ENCODE measurements at places on chromosomes 2 and 18. TPM values are rescaled to one million over a fixed set of nuclear protein-coding genes. Genes with fewer than 3 reads are reported as not detected.

- no peaks in the 10 kb centered on the region for H3K36me3 ChIP-seq
- peaks cover 3% of the 10 kb centered on the region for H3K4me1 ChIP-seq
- no peak for DNase-seq
- H3K27ac ChIP-seq, result no peak overlapping the region
- no peak overlapping the region for H3K4me3 ChIP-seq
- H3K27me3 ChIP-seq, result no peaks in the 10 kb centered on the region
These were observed 73.8 kb downstream of the VWC2L start for GRCh38 chr2:214484701-214485100.

DNA sequence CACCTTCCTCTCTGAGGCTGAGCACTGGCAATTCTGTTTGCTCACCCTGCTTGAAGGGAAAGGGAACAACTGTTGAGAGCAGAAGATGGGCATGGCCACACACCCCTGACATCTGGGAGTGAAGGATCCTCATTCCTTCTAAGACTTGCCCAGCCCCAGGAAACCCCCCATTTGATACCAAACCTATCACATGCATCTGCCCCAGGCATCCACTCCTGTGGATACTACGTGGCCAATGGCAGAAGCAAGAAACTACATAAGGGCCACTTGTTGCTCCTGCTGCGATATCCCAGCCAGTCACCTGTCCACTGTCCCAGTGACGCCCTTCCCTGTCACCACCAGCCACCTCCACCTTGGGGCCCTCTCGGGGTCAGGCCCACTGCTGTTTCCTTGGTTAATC is 185.2 kb downstream of the SMAD2 start:
- H3K36me3 ChIP-seq, result no peaks in the 10 kb centered on the region
- no peak for DNase-seq
- no peak overlapping the region for H3K27ac ChIP-seq
- H3K4me1 ChIP-seq, result peaks cover 5% of the 10 kb centered on the region

DNA sequence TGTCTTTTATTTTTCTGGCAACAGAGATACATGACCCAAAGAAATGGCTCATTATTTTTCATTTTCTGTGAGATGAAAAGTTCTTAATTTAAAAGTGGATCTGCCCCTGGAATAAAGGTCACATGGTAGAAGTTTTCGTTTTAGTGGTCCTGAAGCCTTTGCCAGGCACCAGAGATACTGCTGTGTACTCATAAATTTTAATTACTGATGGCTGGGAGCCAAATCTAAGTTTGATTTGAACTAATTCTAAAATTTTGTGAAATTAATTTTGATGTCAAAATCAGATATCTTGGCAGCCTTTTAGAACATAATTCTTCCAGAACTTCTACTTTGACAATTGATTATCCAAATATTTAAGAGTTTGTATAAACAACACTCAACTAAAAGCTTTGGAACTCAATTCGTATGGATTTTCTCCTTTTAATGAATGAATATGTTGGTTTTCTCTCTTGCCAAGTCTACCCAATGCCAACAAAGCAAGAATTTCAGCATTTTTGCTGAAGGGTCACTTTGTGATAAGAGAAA is 128.5 kb upstream of the SP5 start:
- no peak overlapping the region for H3K4me3 ChIP-seq
- no peak overlapping the region for H3K27ac ChIP-seq
- H3K27me3 ChIP-seq, result peaks cover 2% of the 10 kb centered on the region

DNA sequence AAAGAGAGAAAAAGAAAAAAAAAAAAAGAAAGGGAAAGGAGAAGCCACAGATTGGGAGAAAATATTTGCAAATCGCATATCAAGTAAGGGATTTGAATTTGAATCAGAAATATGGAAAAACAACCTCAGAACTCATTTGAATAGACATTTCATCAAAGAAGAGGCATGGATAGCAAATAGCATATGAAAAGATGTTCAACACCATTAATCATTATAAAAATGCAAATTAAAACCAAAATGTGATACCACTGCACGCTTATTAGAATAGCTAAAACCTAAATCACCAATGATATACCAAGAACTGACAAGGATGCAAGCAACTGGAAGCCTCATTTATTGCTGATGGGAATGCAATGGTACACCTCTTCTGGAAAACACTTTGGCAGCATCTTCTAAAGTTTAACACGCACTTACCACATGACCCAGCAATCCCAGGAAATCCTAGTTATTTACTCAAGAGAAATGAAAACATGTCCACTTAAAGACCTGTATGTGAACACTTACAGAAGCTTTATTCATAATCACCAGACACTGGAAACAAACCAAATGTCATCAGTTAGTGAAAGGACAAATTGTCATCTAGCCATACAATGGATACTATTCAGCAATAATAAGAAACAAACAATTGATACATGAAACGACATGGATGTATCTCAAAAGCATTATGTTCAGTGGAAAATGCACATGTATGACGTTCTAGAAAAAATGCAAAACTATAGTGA is 10.3 kb downstream of the DNER start:
- H3K27me3 ChIP-seq, result peaks cover 1% of the 10 kb centered on the region
- no peak overlapping the region for H3K4me3 ChIP-seq
- DNase-seq, result no peak

- no peaks in the 10 kb centered on the region for H3K27me3 ChIP-seq
- peaks cover 11% of the 10 kb centered on the region for H3K36me3 ChIP-seq
- peaks cover 10% of the 10 kb centered on the region for H3K4me1 ChIP-seq
- H3K4me3 ChIP-seq, result no peak overlapping the region
- H3K27ac ChIP-seq, result no peak overlapping the region
These were observed 8.5 kb downstream of the CEP76 start for GRCh38 chr18:12694032-12694431.

DNA sequence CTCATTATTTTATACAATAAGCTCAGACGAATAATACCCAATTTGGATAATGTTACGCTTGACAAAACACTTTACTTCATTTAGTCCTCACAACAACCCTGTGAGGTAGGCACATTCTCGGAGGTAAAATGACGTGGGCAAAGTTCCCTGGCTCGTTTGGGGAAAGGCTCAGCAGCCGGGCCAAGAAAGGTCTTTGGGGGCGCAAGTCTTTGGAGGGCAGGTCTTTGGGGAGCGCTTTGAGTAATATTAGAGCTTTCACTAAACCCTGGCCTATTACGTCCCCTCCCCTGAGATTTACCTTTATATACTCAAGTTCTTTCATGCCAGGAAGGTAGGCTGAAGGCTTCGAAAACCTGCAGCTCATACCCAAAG is 427 bp downstream of the RBKS start:
- H3K36me3 ChIP-seq, result no peaks in the 10 kb centered on the region
- H3K27me3 ChIP-seq, result peaks cover 2% of the 10 kb centered on the region
- peak overlapping the region; percentile 98 for H3K4me3 ChIP-seq

GRCh38 chr18:28602391-28602790 is 425.5 kb upstream of the CDH2 start:
- H3K27ac ChIP-seq, result no peak overlapping the region
- no peaks in the 10 kb centered on the region for H3K27me3 ChIP-seq
- H3K4me1 ChIP-seq, result no peaks in the 10 kb centered on the region
- DNase-seq, result no peak

GRCh38 chr2:218832520-218832919 is 917 bp upstream of the PRKAG3 start:
- H3K4me1 ChIP-seq, result peaks cover 16% of the 10 kb centered on the region
- no peak for DNase-seq
- H3K27me3 ChIP-seq, result peaks cover 4% of the 10 kb centered on the region
- H3K36me3 ChIP-seq, result peaks cover 3% of the 10 kb centered on the region
- no peak overlapping the region for H3K4me3 ChIP-seq

GRCh38 chr2:240360645-240361475 is 74.6 kb upstream of the GPC1 start:
- H3K36me3 ChIP-seq, result peaks cover 8% of the 10 kb centered on the region
- H3K27me3 ChIP-seq, result peaks cover 10% of the 10 kb centered on the region
- no peak overlapping the region for H3K27ac ChIP-seq

- H3K4me1 ChIP-seq, result no peaks in the 10 kb centered on the region
- peak overlapping the region; percentile 79 for H3K4me3 ChIP-seq
- no peak overlapping the region for H3K27ac ChIP-seq
- H3K27me3 ChIP-seq, result peaks cover 4% of the 10 kb centered on the region
- no peak for DNase-seq
These were observed 644.3 kb downstream of the CBLN2 start for GRCh38 chr18:71899707-71900472.

DNA sequence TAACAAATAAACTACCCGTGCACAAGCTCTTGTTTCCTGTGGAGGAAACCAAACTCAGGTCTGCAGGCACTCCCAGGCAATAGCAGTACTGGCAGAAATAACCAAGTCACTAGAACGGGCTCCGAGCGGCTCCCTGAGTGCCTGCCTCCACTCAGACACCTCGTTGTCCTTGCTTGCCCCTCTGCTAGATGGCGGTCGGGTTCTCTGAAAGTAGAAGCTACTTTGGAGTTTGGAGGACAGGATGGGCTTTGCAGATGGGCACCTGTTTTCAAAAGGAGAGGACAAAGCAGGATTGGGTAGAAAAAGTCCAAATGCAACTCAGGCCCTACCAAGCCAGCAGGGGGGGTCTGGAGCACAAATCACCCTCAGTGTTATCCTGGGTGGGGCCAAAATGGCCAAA is 136.4 kb downstream of the LRRC30 start:
- H3K4me1 ChIP-seq, result peaks cover 58% of the 10 kb centered on the region
- H3K36me3 ChIP-seq, result no peaks in the 10 kb centered on the region
- peaks cover 2% of the 10 kb centered on the region for H3K27me3 ChIP-seq
- peak overlapping the region; percentile 61 for H3K27ac ChIP-seq

- peak overlapping the region; percentile 89 for H3K4me3 ChIP-seq
- DNase-seq, result no peak
- peaks cover 15% of the 10 kb centered on the region for H3K36me3 ChIP-seq
- H3K27me3 ChIP-seq, result peaks cover 23% of the 10 kb centered on the region
- peaks cover 41% of the 10 kb centered on the region for H3K4me1 ChIP-seq
These were observed 2.1 kb upstream of the PCBP1 start for GRCh38 chr2:70084973-70085710.

GRCh38 chr2:190563109-190563508 is 28.6 kb upstream of the NEMP2 start:
- H3K27me3 ChIP-seq, result peaks cover 1% of the 10 kb centered on the region
- no peak for DNase-seq
- peaks cover 2% of the 10 kb centered on the region for H3K4me1 ChIP-seq
- peaks cover 6% of the 10 kb centered on the region for H3K36me3 ChIP-seq

DNA sequence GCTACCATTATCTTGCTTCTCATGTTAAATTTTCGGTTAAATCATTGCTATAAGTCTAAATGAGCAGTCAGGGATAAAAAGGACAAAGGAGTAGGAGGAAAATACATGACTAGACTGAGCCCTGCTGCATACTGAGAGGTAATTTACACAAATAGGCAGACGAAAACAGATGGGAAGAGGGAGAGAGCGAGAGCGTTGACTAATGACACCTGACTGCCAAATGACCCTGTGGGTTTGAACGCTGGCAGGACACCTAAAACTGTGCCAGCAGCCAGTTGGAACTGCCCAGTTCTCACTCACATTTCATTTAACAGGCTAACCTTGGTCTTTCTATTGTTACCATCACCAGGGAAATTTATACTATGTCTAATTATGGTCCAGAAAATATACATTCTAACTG is 978.2 kb downstream of the CPS1 start:
- H3K36me3 ChIP-seq, result no peaks in the 10 kb centered on the region
- no peak for DNase-seq
- H3K4me1 ChIP-seq, result no peaks in the 10 kb centered on the region

MOGAT1 gene
- 0.26 TPM for total RNA-seq

PJVK gene
- 3.7 TPM for total RNA-seq

KCNE4 gene
- 0.46 TPM for total RNA-seq

GALNT13 gene
- total RNA-seq, result 26.3 TPM

MC5R gene
- 0.56 TPM for total RNA-seq

LOXL3 gene
- 10.0 TPM for total RNA-seq

SERPINB2 gene
- total RNA-seq, result not detected

CELF4 gene
- 0.44 TPM for total RNA-seq

CDH7 gene
- total RNA-seq, result 0.44 TPM
